Mucosa of descending colon (tissue), 3 donors: ENCODE measurements at places on chromosomes 2 and 18.

- no peak for DNase-seq
Observed at GRCh38 chr2:49794396-49794795, 640.1 kb upstream of the FSHR start.

DNA sequence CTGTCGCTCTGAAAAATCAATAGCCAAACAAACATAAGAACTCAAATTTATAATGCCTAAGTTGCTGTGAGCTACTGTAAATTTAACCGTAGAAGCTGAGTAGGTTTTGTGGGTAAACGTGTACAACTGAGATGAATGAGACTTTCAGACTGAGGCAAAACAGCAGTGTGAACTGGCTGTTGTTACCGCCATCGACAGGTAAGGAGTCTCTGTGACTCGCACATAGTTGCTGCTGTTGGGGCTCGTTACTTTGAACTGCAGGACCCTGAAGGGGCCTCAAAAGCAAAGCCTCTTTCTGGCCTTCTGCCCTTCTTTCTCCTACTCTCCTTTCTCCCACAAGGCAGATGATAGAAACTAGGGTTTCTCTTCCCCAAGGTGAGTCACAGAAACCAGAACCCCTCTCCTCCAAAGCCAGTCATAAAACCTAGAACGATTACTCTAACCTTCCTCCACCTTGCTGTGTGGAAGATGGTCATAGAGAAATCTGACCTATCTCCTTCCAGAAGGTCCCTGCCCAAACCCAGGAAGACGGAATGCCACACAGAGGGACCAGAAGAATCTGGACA lies 101.2 kb downstream of the DLGAP1 start:
- no peak for DNase-seq

GRCh38 chr2:195651046-195651445 lies 6.0 kb upstream of the SLC39A10 start:
- no peak for DNase-seq

GRCh38 chr2:165245081-165245793 lies 6.0 kb downstream of the SCN2A start:
- DNase-seq, result no peak

GRCh38 chr2:71798266-71799012 lies 345.1 kb downstream of the DYSF start:
- peak; percentile 41 for DNase-seq

DNA sequence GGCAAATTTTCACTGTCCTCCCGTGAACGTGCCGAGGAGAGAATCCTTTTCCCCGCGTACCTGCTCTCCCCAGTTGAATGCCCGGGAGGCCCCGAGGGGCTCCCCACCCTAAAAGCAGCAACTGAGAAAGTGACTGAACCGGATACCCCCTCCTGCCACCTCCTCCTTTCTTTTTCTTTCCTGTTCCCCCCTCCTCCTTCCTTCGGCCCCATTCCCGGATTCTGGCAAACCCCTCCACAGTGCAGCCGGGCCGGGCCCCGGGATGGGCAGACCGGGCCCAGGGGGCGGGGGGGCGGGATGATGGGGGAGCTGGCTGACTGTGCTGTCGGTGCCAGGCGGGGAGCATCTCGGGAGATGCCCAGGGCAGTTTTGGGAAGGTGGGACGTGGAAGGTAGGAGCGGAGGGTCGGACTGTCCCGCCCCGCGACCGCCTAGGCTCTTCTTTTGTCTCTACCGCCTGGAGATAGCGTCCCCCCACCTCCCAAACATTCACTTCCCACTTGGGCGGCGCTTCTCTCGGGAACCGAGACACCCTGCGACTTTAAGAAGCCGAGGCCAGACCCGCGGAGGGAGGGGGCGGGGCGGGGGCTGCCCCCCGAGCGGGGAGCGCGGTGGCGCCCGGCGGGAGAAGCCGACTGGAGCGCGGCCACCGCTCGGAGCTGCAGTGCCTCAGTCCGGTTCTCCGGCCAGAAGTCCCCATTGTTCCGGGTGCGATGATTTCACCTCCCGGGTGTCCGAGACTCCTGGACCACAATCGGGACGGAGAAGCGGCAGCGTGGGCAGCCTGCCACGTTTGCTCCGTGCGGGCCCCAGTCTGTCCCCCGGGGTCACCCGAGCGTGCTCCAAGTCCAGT lies 8.2 kb downstream of the DLX2 start:
- DNase-seq, result peak; percentile 42

DNA sequence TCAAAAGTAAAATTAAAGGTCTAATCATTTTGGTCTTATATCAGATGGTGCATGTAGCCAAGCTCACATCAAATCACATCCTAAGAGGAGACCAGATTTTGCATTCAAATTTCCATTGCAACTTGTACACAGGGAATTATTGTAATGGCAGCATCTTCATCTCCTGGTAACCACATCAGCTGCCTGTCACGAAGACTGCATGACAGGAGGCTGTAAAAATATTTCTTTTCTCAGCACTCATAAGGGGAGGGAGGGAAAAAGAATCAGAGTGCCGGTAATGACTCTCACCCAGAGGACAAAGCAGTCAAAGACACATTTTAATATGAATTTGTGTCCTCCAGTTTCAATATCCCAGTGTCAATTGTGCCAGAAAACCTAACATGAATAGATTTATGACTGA lies 216.7 kb downstream of the TMEM163 start:
- no peak for DNase-seq

GRCh38 chr2:16546128-16546754 lies 119.4 kb downstream of the CYRIA start:
- no peak for DNase-seq

- no peak for DNase-seq
Observed at GRCh38 chr2:10774394-10774793, 38.2 kb downstream of the PDIA6 start.

DNA sequence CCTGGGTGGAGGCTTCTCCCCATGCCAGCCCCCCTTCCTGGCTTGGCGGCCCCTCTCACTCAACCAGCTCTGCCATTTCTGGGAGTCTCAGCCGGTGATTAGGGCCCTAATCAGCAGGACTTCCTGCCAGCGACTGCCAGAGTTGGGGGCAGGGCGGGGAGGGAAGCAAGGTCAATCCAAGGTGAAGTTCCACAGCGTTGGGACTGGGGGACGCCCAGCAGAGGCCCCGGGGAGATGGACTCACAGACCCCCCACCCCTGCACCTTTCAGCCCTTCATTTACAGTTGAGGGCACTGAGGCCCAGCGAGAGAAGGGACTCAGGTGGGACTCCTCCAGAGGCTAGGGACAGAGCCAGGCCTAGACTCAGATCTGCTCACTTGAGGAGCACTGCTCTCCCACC lies 65.3 kb downstream of the TNS1 start:
- DNase-seq, result no peak

DNA sequence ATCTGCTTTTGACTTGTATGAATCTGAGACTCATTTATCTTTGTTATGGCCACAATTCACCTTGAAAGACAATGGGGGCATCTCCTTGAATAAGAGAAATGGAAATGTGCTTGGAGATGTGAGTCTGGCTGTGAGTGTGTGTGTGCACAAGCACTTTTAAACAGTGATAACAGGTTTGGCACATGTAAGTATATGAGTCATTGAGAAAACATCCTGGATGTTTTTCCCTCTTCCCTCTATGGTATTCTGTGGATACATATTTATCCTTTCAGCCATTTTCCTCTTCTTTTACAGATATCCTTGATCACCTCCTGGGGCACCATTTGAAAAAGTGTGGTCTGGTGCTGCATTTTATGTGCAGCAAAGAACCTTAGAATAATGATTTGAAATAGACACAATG lies 317.3 kb upstream of the THUMPD2 start:
- DNase-seq, result no peak

GRCh38 chr2:82043867-82044266 lies 1739.3 kb upstream of the LRRTM1 start:
- DNase-seq, result no peak

DNA sequence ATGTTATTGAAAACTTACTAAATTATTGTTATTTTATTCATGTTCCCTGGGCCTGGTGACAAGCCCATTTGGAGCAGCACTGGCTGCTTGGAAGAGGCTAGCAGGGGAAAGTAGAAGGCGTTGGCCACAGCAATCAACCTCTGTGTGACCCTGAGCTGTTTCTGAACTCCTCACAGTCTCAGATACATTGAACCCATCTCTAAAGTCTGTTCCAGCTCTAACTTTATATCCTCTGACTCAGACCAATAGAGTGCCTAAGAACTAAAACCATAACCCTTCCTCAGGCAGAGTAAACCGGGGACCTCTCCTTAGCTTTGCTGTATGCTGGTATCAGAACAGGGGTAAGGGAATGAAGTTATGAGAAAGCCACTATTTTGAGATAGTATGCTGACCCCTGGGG lies 96.4 kb upstream of the NOL4 start:
- DNase-seq, result no peak

- DNase-seq, result no peak
Observed at GRCh38 chr18:25518716-25519053, 166.7 kb upstream of the ZNF521 start.

DNA sequence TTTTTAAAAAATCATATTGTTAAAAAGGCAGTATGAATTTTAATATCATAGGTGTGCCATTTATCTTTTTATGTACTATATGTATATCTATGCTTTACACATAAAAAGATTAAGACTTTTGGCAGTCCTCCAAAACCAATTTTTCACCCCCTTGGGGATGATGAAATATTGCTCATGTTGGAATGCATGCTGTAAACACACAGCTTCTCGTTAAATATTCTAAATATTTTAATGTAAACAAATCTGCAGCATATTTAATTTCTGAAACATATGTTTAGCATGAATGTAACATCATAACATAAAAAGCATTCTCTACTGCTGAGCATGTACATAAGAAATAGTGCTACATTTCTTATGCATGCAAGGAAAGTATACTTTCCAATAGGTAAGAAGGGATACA lies 484.3 kb upstream of the LRATD1 start:
- DNase-seq, result no peak

GRCh38 chr2:3298191-3298590 lies 79.4 kb downstream of the EIPR1 start:
- no peak for DNase-seq

- peak; percentile 46 for DNase-seq
Observed at GRCh38 chr2:187581125-187581896, 27.1 kb upstream of the TFPI start.

DNA sequence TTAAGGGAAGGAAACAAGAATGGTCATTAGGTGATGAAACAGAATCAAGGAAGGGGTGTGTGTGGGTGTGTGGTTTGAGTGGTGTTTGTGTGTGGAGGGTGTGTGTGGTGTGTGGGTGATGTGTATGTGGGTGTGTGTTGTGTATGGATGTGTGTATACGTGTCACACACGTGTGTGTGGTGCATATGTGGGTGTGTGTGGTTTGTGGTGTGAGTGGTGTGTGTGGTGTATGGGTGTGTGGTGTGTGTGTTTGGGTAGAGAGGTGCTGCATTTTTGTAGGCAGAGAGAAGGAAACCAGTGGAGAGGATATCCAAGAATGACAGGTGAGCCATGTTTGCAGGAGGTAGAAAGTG lies 1.1 kb upstream of the CEP192 start:
- DNase-seq, result no peak

DNA sequence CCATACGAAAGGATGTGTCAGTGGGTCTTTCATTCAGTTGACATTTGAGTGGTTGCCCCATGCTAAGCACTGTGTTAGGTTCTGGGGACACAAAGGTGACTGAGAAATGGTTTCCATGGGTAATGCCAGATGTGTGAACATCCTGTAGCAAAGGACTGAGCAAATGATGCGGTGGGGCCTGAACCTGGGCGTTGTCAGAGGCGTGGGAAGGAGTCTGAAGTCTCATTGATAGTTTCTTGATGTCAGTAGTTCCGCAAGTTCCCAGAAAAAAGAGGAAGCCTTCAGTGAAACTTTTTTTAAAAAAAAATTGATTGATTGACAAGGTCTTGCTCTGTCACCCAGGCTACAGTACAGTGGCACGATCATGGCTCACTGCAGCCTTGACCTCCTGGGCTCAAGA lies 56.9 kb downstream of the LIMS1 start:
- no peak for DNase-seq

- no peak for DNase-seq
Observed at GRCh38 chr2:151374436-151374835, 17.0 kb downstream of the TNFAIP6 start.

DNA sequence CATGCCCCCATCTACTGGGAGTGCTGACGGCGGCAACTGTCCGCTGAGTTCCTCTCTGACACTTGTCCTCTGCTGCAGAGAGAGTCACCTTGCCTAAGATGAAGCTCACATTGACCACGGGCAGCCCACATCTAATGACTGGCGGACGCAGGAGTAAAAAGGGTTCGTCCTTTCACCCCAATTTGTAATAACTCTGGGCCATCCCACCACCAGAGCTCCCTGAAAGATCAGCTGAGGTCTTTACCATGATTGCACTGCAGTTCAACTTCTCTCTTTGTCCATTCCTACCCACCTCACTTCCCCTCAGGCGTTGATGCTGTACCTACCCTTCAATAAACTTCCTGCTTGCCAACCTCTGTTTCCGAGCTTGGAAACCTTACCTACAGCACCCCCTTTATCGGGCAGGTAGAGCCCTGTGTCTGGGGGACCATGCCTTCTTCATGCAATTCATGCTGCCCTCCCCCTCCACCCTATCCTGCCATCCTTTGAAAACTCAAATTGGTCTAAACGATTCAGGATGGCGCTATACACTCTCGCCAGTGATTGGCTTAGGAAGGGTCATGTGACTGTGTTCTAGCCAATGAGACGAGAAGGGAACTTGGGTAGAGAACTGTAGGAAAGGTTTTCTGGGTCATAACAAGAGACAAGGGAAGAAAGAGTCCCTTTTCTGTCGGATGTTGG lies 10.3 kb upstream of the B3GNT2 start:
- no peak for DNase-seq

GRCh38 chr2:78260861-78261260 lies 738.7 kb upstream of the LRRTM4 start:
- no peak for DNase-seq

DNA sequence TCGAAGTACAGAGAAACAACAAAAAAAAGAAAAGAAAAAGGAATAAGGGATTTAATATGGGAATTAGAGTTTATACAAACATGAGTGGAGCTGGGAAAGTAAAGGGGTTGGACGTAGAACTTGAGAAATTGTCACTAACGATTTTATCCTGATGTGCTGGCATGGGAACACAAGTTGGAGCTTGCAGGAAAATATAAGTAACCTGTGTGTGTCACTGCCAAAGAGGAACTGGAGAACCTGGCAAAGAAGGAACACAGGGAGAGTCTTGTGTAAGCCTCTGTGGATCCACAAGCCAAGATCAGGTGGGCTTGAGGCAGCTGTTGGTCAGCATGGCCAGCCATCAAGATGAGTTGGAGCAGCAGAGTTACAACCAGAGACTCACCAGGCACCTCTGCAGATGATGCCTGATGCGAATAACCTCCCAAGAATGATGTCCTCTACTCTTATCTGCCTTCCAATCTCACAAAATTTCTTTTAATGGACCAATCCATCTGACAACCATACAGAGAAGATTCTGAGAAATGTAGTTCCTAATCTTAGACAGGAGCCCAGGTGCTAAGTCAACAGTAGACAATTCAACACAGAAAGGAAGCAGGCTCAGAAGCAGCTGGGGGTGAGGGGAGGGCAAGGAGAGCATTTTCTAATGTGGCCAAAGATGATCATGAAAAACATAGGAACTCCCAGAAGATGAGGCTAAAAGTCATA lies 77.0 kb upstream of the SPOPL start:
- DNase-seq, result no peak

GRCh38 chr2:208099682-208100470 lies 24.4 kb downstream of the CRYGD start:
- DNase-seq, result no peak
